ENCODE measurements at places on chromosomes 7 and 10. TPM values are rescaled to one million over a fixed set of nuclear protein-coding genes. Genes with fewer than 3 reads are reported as not detected.

DENND2A gene
- 14.4 TPM for total RNA-seq

PHKG1 gene
- total RNA-seq: 30.4 TPM

SPDYE5 gene
- not detected for total RNA-seq

CCDC186 gene
- total RNA-seq: 17.7 TPM

SVOPL gene
- not detected for total RNA-seq

OR2A5 gene
- total RNA-seq: not detected

TMEM120A gene
- total RNA-seq: 107 TPM

- no peak for DNase-seq
These were observed 62.9 kb downstream of the SYPL1 start for GRCh38 chr7:106049139-106049752.

- no peak for DNase-seq
These were observed 19.2 kb downstream of the SFTPA1 start for GRCh38 chr10:79629955-79630327.

GRCh38 chr10:63770523-63770922 is 249.3 kb downstream of the REEP3 start:
- no peak for DNase-seq

- DNase-seq: no peak
These were observed 6.9 kb downstream of the LYZL1 start for GRCh38 chr10:29295813-29296212.

DNA sequence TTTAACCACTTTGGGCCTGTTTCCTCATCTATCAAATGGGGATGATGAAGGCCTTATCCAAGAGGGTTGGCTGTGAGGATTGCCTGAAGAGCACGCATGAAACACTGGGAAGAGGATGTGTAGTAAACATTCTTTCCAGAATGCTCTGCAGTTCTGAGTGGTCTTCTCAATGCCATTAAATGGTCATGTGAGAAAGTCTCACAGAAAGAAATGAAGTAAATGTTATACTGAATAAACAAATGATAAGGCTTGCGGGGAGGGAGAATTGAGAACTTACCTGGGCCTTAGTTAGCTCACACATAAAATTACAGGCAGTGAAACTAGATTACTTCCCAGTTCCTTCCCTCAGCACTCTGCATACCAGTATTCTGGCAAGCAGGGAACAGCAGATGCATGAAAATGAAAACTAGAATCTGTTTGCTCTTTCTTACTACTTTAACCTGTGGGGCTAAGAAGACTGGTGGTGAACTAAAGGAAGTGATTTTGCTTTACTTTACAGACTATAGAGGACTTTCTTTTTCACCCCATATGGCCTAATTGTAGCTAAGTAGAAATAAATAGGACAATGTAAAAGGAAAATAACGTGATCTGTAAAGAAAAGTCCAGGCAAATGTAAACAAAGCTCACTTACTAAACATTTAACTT is 135.3 kb upstream of the CCDC6 start:
- DNase-seq: no peak

DNA sequence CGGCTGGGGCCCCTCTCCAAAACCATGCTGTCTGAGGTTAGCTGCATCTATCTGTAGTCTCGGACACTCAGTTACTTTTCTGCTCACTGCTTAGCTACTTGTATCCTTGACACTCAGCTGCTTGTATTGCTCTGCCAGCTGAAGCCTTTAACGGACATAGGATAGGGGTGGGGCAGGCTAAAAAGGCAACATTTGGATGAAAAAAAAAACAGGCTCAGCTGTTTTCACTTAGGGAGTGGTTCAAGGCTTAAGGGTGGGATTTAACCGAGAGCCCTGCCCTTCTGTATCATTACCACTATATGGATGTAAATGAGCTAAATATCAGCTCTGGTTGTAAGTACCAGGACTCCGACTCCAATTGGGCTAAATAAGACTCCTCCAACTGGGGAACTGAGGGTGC is 28.6 kb downstream of the LSMEM1 start:
- no peak for DNase-seq

DNA sequence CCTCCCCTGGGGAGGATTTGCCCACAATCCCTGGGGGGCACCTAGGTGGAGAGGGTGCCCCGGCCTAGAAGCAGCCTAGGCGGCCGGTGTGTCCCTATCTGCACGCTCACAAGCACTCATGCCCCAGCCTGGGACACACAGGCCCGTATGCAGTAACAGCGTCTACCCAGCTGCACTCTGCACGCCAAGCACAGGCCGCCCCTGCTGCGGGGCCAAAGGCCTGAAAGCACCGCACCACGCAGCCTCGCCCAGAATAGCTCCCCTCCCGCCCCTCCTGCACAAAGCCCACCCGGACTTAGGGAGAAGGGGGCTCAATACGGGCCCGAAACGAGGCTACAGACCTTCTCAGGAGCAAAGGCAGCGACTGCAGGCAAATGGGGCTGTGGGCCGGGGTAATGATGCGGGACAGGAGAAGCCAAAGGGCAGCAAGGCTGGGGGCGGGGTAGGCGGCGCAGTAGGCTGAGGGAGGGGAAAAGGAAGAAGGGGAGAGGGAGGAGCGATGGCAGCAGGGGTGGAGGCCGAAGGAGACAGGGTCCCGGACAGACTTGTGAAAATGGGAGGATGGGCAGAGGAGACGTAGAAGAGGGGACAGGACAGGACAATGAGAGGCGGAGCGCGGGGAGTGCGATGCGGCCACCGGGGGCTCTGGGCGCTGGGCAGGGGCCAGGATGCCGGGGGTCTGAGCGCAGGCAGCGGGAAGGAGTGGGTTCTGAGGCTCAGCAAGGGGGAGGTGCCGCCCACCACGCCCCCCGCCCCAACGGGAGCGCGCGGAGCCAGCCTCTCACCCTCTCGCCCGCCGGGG is 544 bp downstream of the GPRIN2 start:
- peak; percentile 39 for DNase-seq

DNA sequence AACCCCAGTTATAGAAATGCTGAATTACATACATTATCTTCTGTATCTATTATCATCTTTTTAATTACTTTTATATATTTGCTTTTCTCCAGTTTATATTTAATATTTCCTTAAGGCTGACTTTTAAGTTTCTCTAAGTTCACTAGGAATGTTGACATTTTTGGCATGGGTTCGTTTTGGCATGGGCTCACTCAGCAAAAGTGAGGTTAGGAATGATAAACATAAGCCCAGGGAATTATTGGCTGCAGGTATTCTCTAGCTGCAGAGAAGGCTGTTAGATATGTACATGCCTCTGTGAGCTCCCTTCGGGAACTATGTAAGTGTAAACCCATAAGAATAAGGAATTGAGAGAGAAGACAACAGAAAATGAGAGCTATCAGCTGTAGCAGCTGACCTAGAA is 63.6 kb upstream of the RAB18 start:
- no peak for DNase-seq

- peak; percentile 25 for DNase-seq
These were observed 246.7 kb downstream of the ETV1 start for GRCh38 chr7:13742811-13743210.

DNA sequence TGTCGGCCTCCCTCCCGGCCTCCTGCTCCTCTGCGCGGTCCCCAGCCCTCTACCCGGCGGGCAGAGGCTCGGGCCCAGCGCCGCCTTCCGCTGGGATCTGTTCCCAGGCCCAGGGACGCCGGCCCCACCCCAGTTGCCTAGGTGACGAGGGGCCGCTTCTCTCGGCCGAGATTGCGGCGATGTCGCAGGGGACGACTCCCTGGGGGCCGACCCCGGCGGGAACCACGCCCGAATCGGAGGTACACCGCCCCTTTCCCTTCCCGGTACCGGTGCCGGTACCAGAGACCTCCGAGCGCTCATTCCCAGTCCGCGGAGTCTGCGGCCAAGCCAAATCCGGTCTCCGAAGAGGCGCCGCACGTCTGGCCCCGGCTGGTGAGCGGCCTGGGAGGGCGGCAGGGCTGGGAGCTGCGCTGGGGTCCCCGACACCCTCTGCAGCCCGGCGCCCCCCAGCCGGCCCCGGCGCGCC is at the start of gene CABCOCO1:
CABCOCO1 (plus strand) TSS at position 136 of the 466 bp plus-strand sequence; CDS start at position 180, 44 bp downstream.
- DNase-seq: peak; percentile 77

DNA sequence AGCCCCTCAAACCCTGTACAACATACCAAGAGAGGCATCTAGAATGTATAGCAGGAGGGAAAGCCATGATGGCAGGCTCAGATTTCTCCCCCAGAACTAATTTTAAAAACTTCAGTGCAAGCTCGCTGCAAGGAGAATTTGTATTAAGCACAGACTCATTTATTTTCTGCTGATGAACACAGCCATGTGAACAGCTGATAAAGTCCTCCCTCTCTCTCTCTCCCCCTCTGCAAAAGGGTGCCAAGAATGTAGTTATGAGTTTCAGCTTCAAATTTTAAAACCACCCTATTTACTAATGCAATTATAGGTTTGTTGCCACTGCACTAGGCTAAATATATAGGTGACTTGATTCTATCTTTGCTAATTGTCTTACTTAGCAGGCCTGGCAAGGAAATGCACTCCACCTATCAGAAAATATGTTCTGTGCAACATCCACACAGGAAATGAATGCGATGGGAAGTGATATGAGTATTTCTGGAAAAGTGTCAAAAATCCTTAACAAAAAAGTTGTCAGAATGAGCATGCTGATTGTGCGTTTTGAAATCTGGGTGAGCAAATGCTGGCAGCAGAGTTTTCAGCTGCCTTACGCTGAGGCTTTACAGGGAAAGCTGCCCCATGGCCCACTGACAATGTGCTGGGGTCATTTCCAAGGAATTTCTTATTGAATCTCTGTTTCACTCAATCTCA is 43.4 kb upstream of the GHITM start:
- DNase-seq: peak; percentile 49

GRCh38 chr10:91536111-91536510 is 96.8 kb downstream of the PPP1R3C start:
- DNase-seq: peak; percentile 60

- DNase-seq: no peak
These were observed 5.0 kb upstream of the FAM20C start for GRCh38 chr7:187227-187927.

DNA sequence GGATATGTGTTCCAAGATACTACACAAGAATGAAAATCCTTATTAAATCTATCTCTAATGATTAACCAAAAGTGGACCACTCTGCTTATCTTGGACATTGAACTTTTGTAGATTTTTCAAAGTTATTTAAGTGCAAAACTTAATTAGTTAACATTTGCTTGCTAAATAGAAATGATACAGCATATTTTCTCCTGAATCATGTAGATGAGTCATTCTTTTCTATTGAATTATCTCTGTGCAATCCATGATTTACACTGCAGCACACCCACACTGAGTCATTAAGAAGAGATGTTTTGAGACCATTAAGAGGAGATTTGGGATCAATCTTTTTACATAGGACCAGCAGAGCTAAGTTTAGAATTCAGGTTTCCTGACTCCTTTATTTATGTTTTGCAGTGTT is 6.6 kb upstream of the ABCC2 start:
- DNase-seq: no peak

DNA sequence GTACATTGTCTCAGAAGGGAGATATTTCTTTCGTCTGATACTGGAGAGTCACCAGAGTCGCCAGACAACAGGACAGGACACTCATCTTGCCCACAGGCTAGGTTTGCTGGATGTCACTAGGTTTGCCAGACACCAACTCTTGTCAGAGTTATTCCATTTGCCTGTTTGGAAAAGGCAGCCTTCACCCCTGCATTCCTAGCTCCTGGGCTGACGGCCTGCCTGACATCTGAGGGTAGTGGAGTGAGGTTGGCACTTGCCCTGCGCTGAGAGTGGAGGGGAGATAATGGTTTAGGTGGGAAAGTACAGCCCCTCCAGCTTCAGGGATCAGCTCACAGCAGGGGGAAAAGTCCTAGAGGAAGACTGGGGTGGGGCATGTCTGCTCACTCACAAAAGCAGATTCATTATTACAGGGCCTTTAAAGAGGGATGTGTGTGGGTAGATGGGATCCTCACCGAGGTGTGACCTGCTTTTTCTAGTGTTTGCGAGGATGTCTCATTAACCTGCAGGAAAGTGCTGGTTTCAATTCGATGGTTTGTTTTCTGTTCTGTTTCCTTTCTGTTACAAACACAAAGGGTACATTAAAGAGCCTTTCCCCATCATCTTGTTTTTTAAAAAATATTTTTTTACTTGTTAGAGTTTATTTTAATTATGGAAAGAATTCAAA is 79.3 kb upstream of the TNS3 start:
- no peak for DNase-seq

GRCh38 chr10:117720931-117721835 is 178.6 kb downstream of the EMX2 start:
- DNase-seq: no peak

GRCh38 chr10:128854963-128855362 is 612.1 kb upstream of the MGMT start:
- peak; percentile 92 for DNase-seq

- no peak for DNase-seq
These were observed 1.2 kb downstream of the MACROH2A2 start for GRCh38 chr10:70053841-70054288.

DNA sequence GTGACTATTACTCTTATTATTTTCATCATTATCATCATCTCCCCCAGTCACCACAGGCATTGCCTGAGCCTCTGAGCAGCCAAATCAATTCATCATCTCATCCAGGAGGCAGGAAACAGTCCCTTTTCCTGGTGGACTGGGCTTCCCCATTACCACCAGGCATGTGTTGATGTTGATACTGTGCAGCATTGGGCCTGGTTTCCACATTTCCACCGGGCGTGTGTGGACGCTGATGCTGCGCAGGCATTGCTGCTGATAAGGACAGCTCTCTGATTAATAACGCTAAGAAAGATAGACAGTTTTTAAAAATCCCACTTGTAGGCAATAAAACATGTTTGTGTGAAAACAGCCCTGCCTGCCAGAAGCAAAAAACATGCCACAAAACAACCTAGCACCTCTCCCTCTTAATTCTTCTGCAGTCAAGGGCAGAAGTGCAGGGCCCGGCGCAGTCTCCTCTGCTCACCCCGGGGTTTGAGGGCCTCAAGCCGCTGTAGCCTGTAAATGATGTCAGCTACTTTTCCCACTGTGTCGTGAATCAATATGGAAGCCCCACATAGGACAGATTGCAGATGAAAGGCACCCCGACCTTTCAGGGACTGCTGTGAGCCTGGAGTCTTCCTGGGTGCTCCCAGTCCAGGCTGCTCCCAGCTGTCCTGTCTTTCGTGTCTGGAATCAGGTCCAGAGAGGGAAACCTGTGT is 216.0 kb downstream of the WDR37 start:
- DNase-seq: no peak

DNA sequence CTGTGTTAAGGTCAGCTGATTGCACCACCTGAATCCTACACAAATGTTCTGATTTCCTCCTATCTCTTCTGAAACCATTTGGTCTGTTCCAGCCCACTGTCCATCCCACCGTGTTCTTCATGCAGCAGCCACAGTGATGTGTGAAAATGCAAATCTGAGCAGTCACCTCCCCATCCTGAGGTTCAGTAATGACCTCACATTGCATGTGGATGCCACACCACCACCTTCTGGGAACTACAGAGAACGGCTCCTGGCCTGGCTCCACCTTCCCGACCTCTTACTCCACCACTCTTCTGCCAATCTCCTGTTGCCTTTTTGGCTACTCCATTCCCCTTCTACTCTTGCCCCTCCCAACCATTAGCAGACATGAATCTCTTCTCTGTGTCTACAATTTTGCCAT is 244.4 kb downstream of the TNS3 start:
- peak; percentile 69 for DNase-seq

- no peak for DNase-seq
These were observed 2.7 kb upstream of the ZNF786 start for GRCh38 chr7:149093228-149093627.

GRCh38 chr10:16741540-16741939 is 75.7 kb downstream of the RSU1 start:
- no peak for DNase-seq

Data from left ventricle myocardium superior (tissue), 1 donor.